ENCODE measurements at places on chromosomes 7 and 10. TPM values are rescaled to one million over a fixed set of nuclear protein-coding genes. Genes with fewer than 3 reads are reported as not detected.
A peak's percentile ranks its signal among the peaks of the same experiment; 100 is the strongest.

GRCh38 chr10:129956876-129957673 lies 7.0 kb downstream of the EBF3 start:
- peak; percentile 78 for DNase-seq

DNA sequence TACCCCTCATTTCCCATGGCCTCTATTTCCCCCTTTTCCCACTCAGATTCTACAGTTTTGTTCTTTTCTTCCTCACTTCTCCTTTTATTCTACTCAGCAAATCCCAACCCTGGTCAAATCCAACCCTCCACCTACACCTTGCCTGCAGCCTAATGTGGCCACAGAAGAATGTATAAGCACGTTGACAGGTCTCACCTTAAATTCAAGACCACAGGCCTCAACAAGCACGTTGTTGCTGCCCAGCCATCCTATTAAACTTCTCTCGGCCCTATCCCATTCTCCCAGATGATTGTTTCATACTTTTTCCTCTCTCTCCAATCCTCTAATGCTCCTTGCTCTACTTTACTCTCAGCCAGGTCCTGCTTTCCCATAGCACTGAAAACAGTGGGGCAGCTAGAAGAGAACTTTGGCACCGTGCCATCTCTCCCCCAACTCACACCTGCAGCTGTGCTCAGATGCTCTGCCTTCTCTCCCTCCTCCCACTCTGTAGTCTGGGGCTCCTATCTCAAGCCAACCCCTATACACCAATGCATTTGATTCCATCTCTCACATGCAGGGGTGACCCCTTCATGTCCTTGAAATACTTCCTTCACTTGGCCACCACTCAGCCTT lies 6.8 kb upstream of the EIF3A start:
- no peak for DNase-seq

- DNase-seq = no peak
These were observed 94.8 kb downstream of the CSTF2T start for GRCh38 chr10:51604579-51604978.

DNA sequence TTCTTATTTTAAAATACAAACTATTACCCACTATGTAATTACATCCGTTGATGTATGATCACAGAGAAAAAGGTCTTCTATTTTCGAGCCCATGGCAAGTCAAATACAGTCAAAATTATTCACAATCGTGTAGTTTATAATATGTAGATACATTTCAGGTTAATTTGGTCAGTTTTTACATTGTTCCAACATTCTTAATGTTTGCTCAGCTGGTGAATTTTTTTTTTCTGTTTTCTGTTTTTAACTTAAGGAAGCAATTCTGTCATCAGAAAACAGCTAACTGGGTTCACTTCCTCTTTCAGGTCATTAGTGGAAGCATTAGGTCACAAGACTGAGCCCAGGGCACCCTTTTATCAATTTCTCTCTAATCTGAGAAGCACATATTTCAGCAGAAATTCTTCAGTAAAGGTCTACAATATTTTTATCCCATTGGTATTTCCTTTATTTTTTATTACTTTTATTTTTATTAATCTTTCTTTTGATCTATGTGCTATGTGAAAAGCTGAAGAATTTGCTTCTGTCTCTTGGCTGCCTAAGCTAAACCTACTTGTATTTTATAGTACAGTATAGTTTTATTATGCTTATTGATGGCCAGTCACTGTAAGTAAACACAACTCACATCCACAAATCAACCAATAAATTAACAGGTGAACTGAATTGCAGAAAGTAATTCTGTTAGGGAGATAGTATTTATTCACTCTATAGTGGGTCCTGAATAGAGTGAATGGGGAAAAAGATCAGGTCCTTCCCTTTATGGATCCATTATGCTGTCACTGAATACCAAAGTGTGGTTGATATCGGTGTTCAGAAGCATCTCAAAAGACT lies 84.6 kb downstream of the ICA1 start:
- DNase-seq = no peak

SCART1 gene
- 1.0 TPM for total RNA-seq

UPK3BL2 gene
- 4.3 TPM for total RNA-seq

All from LHCN-M2 (cell line).